Putamen (tissue), 1 donor: ENCODE measurements at places on chromosomes 5 and 9.

DNA sequence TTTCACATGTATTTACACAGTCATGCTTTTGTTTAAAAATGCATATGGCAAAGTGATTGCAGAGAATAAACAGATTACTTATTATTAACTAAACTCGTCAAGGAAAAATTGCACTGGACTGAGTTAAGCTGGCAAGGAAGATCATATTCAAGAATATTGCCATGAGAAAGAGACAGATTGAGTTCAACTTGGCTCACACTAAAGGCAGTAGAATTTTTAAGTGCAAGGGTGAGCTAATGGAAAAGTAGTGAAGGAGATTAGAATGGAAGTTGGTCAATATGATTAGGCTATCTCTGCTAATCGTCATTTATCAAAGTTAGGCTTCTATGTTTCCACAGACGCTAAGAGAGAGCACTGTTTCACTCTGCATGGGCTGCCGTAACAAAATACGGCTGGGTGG is 557.6 kb downstream of the PRR16 start:
- DNase-seq = no peak

DNA sequence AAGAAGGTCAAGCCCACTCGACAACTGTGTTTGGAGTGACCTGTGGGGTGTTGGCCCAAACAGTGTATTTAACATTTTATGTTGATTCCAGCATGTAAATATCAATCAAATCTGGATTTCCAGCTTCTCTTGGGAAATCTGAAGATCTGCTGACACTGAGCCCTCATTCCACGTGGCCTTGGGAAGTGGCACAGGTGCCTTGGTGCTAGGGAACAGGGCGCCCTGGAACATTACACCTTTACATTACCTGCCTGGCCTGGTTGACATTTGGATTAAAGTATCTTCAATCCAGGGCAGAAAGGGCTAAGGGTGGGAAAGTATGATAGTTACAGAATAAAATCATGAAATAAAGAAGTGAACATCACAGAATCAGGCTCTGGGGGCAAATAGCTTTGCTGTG is 84.9 kb upstream of the CTSL start:
- DNase-seq = no peak

- DNase-seq = no peak
These were observed 45.0 kb downstream of the SLC6A7 start for GRCh38 chr5:150234576-150235499.

- DNase-seq = no peak
These were observed 191.1 kb downstream of the AP3B1 start for GRCh38 chr5:78103232-78103918.

DNA sequence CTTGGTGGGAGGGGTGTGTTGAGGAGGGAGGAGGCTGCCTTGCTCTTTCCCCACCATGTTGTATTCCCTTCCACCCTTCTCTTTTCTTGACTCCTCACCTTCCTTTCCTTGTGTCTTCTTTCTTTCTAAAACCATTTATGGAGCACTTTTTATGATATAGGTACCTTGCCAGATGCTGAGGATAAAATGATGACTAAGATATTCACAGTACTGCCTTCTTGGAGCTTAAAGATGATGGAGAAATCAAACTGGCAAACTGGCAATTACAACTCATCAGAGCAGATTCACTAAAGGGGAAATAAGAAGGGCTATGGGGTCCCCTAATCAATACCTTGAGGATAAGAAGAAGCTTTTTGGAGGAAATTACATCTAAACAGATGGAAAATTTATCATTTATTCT is 273.2 kb upstream of the MEF2C start:
- no peak for DNase-seq

DNA sequence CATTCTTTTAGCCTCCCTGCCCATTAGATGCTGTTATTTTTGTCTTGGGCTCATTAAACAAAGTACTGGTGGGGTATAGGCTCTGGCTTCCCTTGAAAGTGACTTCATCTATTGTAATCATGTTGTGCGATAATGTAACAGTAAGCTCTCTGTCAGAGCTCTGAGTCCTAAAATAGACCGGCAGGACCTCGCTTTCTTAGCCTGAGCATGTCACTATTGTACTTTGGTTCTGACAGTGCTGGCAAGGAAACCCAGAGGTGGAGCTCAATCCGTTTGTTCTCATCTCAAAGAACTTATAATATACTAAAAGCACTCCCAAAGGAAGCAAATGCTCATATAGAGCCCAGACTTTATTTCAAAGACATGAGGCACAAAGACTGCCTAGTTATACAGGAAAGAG is 339.1 kb upstream of the CCNH start:
- DNase-seq = peak; percentile 82

- no peak for DNase-seq
These were observed 190.4 kb downstream of the TARS1 start for GRCh38 chr5:33631139-33631538.

- no peak for DNase-seq
These were observed 1964.0 kb upstream of the CDH6 start for GRCh38 chr5:29229461-29229860.

DNA sequence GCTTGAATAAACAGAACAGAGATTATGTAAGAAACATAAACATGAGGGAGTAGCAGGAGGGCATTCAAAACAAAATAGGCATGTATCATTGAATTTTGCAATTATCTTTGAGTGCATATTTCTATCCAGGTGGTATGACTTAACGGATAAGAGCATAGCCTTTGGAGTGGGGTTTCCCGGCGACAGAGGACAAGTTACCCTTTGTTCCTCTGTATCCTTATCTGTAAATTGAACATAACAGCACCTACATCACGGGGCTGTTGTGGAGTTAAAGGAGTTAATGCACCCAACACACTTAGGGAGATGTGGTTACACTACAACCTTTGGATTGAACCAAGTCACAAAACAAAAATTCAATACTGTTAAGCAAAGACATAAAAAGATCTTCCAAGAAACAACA is 314.6 kb upstream of the KIF2A start:
- DNase-seq = no peak

- peak; percentile 86 for DNase-seq
These were observed 53.2 kb downstream of the HRH2 start for GRCh38 chr5:175711031-175711430.

DNA sequence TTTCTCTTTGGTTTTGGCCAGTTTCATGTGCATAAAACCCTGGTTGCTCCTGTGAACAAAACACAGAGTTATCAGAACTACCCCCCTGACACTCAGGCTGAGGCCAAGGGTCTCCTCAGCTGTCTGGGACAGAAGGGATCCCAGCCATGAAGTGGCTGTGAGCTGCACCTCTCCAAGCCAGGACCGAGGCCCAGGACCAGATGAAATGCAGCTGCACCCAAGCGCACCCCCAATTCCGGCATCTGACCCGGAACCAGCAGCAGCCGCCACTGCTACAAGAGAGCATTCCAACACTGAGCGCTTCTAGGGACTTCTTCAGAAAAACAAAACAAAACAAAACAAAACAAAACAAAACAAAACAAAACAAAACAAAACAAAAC is 16.0 kb upstream of the SLC25A51 start:
- no peak for DNase-seq

DNA sequence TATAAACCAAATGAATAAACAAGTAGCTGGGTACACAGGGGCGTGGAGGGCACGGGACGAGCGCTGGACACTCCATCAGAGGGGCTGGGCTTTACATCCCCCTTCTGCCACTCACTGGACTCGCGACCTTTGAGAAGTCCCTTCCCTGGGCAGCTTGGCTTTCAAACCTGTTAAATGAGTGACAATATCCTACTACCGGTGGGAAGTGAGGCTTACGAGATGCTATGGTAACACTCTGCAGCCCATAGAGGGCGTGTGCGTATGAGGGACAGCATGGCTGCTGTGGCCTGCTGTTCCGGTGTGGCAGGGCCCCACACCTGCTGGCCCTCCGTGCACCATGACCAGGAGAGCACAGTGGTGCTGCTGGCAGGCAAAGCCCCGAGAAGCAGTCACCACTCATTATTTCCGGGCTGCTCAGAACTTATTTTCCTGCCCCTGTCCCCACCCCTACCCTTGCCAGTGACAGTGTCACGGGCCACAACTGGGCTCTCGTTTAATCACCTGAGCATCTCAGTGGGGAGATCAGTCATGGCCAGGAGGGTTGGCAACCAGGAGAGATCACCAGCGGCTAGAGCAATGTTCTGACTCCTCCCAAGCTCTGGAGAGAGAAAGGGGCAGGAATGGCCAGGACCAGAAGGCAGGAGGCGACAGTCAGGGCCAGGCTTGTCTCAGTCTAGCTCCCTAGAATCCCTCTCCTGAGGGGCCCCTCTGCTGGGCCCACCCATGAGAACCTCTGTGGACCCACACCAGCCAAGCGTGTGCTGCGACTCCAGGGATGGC is 10.5 kb downstream of the CLTB start:
- DNase-seq = no peak

GRCh38 chr5:172999372-172999973 is 15.9 kb downstream of the ATP6V0E1 start:
- DNase-seq = no peak

DNA sequence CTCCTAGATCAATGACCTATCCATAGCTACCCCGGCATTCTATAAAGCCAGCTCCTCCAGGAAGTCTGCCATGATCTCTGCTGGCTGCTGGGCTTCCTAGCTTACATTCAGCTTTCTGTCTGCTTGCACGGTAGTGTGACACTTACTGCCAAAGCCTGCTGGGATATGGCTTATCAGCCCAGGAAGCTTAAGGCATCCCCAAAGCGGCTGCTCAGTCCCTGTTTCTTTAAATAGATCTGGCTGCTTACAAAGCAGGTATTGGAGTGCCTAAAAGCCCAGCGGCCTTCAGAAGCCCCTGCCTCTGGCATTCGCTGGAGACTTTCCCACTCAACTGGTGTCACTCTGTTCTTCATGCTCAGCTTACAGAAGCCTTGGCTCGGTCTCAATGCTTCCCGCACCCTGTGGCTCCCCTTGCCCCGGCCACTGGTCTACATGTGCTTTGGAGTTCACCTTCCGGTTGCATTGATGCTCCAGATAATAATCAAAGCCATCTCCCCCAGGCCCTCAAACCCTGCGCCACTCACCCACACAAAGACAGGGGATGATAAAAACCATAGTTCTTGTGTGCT is 31.3 kb upstream of the STRBP start:
- no peak for DNase-seq

GRCh38 chr5:62707131-62707530 is 128.5 kb downstream of the LRRC70 start:
- no peak for DNase-seq

DNA sequence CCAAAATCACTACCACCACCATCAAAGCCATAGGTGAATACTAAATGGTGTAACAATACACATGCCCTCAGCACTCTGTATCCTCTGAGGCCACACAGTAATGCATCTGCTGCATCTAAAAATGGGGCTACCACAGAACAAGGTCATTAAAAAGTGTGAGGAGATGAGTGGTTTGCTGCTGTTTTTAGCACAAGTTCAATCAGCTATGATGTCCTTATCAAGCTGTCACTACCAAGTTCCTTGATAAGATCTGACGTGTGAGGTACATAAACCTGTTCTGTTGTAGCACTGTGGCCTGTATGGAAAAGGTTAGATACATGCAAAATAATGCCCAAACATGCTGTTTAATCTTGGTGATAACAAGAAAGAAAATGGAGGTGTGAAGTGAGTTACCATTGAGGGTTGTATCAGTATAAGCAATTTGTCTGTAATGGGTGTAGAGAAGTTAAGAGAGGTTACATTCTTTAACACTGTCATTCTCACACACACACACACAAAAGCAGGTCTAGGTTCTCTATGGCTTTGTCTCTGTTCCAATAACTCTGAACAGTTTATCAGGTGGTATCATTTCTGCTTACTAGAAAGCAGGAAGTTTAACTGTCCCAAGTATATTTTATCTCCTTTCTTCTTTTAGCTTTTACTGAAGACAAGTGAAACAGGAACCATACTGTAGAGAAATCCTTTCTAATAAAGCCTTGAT is 252.9 kb downstream of the CWC27 start:
- DNase-seq = no peak

DNA sequence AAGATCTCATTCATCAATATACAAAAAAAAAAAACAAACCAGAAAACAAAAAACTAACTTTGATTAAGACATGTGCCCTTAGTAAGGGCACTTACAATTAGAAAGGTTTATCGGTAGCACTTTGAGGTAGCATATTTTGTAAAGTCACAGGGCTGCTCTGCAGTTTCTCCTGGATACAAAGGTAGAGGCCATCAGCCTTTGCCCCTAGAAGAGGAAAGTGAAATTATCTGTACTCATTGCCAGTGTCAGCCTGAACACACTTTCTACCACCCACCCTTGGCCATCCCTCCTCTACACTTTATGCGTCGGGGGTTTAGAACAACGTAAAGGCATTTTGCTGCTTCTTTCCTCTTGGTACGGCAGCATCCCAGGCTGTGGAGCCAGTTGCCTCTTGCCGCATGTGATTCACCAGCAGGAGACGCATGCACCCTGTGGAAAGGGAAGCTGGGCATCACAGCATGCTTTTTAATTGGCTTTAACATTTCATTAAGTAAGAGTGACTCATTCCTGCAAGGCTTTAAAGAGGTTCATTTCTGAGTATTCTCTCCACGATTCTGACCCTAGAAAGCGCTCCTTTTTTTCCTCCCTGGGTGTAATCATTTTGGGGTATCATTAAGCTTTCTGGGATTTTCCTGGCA is 84.6 kb downstream of the CEMIP2 start:
- peak; percentile 8 for DNase-seq

DNA sequence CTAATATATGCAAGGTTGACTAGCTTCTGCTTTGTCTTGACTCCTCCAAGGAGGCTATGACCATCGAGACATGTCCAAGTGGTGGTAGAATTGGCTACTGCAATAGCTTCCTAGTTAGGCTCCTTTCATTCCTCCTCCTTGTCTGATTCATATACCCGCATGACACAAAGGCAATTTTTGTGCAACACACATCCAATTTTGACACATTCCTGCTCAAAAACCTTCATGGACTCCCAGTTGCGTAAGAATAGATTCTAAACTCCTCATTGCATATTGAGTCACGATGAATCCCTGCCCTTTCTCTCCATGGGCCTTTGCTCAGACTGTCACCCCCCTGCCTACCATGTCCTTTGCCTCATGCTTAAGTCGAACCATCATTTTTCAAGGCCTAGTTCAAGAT is 344.5 kb downstream of the ACTL7B start:
- DNase-seq = no peak

DNA sequence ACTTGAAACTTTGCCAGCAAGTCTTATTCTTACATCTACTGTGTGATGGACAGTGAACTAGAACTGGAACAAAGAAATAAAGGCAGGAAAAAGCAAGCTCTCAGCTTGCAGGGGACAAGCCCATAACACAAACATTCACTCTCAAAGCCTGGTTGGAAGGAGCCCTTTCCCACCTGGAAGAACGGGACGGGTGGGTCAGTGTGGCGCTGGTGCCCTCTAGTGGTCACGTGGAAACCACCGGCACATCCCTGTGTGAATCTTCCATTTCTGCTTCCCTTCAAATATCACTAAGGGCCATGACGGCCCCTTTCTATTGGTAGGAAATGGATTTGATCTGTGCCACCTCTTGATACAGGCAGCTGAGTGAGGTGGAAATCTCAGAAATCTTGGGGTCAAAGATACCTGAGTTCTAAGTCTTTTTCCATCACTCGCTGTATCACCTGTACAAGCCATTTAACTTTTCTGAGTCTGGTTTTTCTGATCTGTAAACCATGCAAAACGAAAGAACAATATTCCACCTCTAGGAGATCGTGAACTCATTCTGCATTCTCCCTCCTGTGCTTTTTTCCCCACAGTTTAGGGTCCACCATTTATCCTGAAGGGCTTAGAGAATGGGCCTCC is 211.6 kb downstream of the MSX2 start:
- peak; percentile 58 for DNase-seq

GRCh38 chr5:25005431-25005830 is 360.7 kb upstream of the CDH10 start:
- no peak for DNase-seq
